Stimulated activated naive B cell treated with anti-CD40 and anti-IgM and Interleukin-4, amounts not matched to agents 10 μg/mL and 1 μg/mL and 100 μg/mL, for 72 hours (primary cell): ENCODE measurements at places on chromosomes 7 and 10.

GRCh38 chr7:17633067-17633466 lies 307.2 kb downstream of the SNX13 start:
- no peak for DNase-seq

GRCh38 chr7:51545131-51545530 lies 228.5 kb upstream of the COBL start:
- no peak for DNase-seq

- no peak for DNase-seq
These were observed 4.0 kb downstream of the MAFK start for GRCh38 chr7:1534330-1535099.

DNA sequence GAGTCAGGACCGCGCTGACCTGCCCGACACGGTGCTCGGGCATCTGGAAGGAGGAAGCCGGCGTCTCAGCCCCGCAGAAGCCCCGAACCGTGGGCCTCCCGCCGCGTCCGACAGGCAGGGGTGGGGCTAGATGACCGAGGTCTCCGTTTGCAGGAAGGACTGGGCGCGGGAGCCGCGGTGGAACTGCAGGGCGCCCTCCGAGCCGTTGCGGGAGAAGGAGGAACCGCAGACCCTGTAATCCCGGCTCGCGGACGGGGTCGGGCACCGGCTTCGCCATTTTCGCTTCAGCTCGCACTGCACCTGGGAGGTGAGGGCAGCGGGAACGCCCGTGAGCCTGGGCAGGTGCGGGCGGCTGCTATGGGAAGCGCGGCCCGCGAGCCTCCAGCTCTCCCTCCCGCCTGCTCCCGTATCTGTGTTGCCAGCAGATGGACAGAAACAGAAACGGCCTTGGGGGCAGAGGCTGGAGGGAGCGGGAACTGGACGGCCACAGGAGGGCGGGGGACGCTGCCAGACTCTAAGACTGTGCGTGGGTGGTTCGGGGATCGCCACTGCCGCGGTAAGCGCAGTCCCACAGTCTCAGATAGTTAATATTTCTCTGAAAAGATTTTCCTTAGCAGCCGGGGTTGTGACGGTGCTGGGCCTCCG lies 114.1 kb downstream of the VIPR2 start:
- DNase-seq, result no peak

- no peak for DNase-seq
These were observed 144.3 kb downstream of the ZNF248 start for GRCh38 chr10:37713132-37713501.

DNA sequence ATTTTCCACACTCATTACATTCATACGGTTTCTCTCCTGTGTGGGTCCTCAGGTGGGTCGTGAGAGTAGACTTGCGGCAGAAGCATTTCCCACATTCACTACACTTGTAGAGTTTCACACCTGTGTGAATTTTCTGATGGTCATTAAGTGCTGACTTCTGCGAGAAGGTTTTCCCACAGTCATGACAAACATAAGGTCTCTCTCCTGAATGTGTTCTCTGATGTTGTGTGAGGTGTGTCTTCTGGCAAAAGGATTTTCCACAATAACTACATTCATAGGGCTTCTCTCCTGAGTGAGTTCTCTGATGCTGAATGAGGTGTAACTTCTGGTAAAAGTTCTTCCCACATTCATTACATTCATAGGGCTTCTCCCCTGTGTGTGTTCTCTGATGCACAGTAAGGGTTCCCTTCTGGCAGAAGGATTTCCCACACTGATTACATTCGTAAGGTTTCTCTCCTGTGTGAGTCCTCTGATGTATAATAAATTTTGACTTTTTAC lies 15.1 kb downstream of the ZNF12 start:
- no peak for DNase-seq

DNA sequence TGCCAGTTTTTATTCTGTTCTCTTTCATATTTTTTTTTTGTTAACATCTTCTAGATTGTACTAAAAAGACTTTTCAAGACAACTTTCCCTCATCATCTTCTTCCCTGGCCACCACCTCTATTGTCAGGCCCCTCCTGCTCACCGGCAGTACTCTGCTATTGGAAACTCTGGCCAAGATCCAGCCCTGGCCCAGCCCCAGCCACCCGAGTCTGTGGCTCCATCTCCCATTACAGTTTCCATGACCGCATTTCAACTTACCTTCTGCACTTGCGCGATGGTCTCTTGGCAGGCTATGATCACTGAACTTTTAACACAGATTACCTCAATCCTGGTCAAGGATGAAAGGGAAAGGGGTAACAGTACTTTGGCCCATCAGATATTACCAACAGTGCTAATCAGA lies 137.7 kb upstream of the POM121L12 start:
- DNase-seq, result no peak

- no peak for DNase-seq
These were observed 1020.2 kb upstream of the C7orf33 start for GRCh38 chr7:147570390-147570789.

DNA sequence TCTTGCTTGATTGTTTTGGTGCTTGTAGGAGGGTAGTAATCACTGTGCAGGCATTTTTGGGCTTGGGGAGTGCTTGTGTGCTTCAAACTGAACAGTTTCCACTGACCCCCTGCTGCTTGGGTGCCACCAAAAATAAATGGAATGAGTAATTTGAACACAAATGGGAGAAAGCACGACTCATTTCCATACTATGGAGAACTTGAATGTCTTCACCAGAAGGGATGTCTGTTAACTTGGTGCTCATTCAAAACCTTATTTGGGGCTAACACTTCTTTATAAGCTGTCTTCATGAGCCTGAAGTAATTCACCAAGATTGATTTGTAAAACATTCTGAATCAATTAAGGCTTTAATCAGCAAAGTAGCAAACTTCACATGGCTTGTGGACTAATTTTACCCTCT lies 560.3 kb downstream of the SDK1 start:
- DNase-seq, result no peak

DNA sequence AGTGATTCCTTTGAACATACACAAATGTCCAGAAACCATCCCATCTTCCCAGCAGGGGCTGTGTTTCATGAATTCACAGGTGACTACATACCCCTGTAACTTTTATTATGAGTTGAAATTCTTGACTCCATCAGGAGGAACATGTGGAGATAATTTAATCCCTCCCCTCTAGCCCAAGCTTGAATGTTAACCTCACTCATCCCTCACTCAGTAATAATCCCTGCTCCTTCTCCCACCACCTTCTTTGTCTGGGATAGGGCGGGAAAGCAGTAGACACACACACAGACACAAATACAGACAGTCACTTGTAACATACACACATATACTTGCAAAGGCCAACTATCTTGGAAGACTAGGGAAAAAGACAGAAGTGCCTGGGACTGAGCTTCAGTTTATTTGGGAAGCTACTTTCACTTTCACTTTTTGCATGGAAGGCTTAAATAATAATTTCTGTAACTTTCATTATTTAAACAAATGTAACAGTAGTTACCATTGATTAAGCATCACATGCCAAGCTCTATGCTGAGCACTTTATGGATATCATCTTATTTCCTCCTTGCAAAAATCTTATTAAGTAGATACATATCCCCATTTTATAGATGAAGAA lies 7.3 kb downstream of the AASS start:
- DNase-seq, result no peak

DNA sequence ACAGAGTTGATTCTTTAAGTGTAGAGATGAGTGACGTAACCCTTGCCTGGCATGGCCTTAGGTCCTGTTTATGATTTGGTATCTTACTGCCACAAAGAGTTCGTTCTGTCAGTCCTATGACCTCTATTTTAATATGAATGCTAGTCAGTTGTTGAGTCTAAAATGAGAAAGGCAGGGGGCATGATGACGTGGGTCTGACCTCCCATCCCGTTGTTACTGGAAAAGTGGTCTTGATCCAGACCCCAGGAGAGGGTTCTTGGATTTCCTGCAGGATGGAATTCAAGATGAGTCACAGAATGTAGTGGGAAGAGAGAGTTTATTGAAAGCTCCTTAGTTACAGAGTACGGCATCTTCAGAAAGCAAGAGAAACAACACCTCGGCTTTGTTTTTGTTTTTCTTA lies 317.0 kb upstream of the COBL start:
- no peak for DNase-seq

DNA sequence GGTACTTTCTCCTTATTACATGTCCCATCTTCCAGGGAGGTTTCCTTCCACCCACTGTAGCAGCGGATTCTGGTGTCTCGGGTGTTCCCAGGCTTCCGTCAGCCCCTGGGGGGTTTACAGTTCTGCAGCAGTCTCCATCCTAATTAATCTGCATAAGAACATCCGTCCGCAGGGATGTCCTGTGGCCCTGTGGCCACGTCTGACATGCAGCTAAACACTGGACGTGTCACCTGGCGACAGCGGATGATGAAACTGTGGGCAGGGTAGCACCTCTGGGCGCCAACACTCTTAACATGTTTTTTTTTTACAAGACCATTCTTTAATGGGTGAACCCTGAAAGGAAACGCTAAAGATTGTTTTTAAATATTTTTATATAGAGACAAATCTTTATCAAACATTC lies 58.2 kb downstream of the DIP2C start:
- no peak for DNase-seq

DNA sequence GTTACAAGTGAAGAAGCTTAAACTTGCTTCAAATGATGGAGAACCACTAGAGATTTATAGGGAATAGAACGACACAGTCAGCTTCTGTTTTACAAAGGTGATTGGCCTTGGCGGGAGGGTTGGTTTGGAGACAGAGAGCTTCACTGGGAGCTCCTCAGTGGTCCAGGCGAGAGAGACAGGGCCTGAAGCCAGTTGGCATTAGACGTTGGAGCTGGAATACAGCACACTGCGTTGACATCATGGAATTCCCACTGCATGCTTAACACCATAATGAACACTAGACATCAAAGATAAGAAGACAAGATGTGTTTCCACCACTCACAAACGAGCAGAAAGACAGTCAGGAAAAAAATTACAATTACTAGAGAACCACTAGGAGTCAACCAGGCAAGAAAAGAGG lies 67.8 kb downstream of the TBXAS1 start:
- DNase-seq, result no peak

DNA sequence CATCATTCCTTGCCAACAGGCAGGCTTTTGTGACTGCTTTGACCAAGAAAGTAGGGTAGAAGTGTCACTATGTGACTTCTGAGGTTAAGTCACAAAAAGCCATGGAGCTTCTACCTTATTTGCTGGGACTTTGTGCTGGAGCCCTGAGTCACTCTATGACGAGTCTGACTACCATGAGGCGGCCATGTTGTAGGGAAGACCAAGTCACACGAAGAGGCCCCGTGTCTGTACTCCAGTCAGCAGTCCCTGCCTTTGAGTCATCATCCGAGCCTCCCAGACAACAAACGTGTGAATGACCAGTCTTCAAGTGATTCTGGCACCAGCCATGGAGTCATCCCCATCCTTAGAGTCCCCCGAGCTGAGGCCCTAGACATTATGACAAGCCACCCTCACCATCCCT lies 3.5 kb upstream of the MYL10 start:
- DNase-seq, result no peak

GRCh38 chr10:31018962-31019361 lies 12.7 kb downstream of the ZNF438 start:
- DNase-seq, result no peak

DNA sequence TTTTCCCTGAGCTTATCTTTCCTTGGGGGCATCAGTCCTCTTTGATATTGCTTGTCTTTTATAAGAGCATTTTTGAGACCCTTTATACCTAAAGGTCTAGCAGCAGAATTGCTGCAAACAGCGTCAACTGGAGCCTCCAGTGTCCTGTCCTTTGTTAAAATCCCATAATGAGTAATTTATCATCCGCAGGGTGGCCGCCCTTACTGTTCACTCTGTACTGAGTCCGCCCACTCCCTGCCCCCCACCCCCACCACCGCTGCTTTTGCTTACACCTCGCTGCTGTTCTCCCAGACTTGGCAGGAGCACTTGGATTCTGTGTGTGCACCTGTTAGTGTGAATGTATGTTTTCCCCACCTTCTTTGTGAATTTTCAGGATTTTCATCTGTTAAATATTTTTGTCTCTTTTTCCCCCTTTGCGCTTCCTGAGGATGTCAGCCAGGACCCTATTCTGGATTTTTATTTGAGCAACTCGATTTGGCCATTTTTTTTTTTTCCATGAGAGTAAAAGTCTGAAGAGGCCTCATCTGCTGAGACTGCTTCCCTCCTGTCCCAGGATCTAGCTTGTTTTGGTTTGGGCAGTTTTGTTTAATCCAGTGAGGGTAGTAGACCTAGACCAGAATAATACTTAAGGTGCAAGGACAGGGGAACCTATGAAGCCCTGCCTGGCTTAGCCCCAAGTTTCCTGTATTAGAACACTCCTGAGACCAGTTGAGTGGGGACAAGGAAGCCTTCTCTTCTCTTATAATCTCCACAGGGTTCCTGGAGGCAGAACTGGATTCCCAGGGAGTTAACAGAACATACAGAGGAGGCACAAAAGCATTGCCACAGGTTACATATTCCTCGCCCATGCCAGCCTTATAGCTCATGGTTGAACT lies 8.2 kb downstream of the AGFG2 start:
- DNase-seq, result no peak

GRCh38 chr10:87505366-87506111 lies 846 bp downstream of the MINPP1 start:
- DNase-seq, result peak; percentile 50

DNA sequence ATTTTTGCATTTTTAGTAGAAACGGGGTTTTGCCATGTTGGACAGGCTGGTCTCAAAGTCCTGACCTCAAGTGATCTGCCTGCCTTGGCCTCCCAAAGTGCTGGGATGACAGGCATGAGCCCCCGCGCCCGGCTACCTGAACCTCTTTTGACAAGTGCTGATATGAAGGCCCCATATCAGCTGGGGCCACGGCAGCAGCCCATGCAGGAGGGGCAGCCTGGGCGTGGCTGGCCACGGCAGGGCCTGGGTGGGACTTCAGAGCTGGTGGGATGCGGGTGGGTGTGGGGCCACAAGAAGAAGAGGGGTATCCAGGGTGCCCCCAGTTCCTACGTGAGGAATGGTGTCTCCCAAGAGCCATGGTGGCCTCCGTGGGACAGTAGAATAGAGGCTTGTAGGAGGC lies 6.9 kb downstream of the LRRC27 start:
- DNase-seq, result no peak

- DNase-seq, result no peak
These were observed 321.7 kb downstream of the PRPF18 start for GRCh38 chr10:13908475-13908874.

GRCh38 chr7:14962778-14963177 lies 60.2 kb upstream of the DGKB start:
- no peak for DNase-seq

DNA sequence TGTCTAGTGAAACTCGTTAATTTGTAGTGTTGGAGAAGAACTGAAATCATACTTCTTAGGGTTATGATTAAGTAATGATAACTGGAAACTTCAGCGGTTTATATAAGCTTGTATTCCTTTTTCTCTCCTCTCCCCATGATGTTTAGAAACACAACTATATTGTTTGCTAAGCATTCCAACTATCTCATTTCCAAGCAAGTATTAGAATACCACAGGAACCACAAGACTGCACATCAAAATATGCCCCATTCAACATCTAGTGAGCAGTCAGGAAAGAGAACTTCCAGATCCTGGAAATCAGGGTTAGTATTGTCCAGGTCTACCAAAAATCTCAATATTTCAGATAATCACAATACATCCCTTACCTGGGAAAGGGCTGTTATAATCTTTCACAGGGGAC lies 187.6 kb downstream of the CFTR start:
- DNase-seq, result no peak

GRCh38 chr7:101066833-101067177 lies 18.5 kb upstream of the TRIM56 start:
- DNase-seq, result no peak
